H1 (cell line): ENCODE measurements at places on chromosomes 11 and 22. TPM values are rescaled to one million over a fixed set of nuclear protein-coding genes. Genes with fewer than 3 reads are reported as not detected.

The PARVG gene
- 0.80 and 1.5 TPM in 2 replicates for polyA plus RNA-seq

The KRTAP5-11 gene
- not detected in 2 replicates for polyA plus RNA-seq

The PTGDR2 gene
- 0.20 and 0.25 TPM in 2 replicates for polyA plus RNA-seq

The ART5 gene
- polyA plus RNA-seq: 6.0 and 9.1 TPM in 2 replicates

The CATSPER1 gene
- polyA plus RNA-seq: not detected in 2 replicates

The FADD gene
- 29.0 and 37.4 TPM in 2 replicates for polyA plus RNA-seq

The ADAMTS8 gene
- polyA plus RNA-seq: 9.3 and 11.1 TPM in 2 replicates

The CDHR5 gene
- 0.02 TPM in 1 of 2 replicates, not detected in the other for polyA plus RNA-seq

The OR8B8 gene
- not detected in 2 replicates for polyA plus RNA-seq

The GUCY1A2 gene
- 0.09 and 0.11 TPM in 2 replicates for polyA plus RNA-seq

The GLB1L2 gene
- polyA plus RNA-seq: 4.4 and 5.7 TPM in 2 replicates

The GLYATL1B gene
- polyA plus RNA-seq: 0.08 TPM in 1 of 2 replicates, not detected in the other
